Activated CD4-positive, alpha-beta T cell treated with anti-CD3 and anti-CD28 coated beads for 4 hours (primary cell): ENCODE measurements at places on chromosomes 13 and 19.

GRCh38 chr19:42442833-42443232, at the start of gene CXCL17:
Gene CXCL17 (minus strand): TSS chr19:42442946. CDS start chr19:42442832, 114 bp downstream.
- no peak for DNase-seq

DNA sequence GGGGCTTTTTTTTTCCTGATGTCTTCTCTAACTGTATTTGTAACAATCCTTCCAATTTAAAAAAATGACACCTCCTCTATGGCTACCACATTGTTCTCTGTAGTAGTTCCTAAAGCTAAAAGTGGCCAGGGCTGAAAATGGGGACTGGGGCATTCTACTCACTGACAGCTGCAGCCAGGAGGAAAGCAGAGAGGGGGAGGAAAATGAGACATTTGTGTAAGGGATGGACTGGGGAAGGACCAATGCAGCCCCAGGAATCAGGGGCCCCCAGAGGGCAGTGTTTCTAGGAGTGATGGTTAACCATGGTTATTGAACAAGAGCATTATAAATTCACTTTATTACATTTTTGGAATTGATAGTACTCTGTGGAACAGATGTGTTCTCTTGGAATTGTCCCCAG, 34.3 kb upstream of the C1QTNF9 start:
- no peak for DNase-seq

- no peak for DNase-seq
These were observed 83.2 kb downstream of the NBEA start for GRCh38 chr13:35025314-35025713.

DNA sequence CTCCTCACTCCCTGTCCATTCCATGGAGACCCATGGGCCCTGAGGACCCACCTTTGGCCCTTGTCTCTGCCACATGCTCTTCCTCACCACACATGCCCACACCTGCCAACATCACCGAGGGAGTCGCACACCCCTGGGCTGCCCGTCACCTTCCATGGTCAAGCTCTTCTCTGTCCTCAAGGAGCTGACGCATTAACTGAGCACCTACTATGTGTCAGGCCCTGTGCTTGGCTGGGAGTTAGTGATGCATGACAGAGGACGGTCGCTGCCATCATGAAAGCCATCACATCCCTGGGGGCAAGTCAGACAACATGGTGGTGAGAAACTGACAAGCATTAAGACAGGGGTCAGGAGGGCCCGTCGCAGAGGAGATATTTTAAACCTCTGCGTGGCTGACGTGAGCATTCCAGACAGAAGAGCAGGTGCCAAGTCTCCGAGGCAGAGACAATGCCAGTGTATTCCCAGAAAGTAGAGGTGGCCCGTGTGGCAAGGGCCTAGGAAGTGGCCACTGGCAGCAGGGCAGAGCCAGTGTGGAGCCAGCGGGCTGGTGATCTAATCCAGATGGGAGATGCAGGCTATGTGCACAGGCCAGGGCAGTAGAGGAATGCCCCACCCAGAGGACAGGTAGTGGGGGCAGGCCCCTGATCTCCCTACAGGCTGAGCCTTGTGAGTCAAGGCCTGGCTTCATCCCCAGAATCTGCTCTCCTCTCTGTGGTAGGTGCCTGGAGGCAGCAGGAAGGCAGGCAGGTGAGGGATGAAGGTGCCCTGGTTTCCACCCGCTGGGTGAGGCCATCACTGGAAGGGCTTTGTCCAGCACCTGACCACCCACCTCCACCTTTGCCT, 21.2 kb downstream of the ELAVL1 start:
- no peak for DNase-seq

- no peak for DNase-seq
These were observed 28.5 kb downstream of the FAAP24 start for GRCh38 chr19:33000510-33000909.

- no peak for DNase-seq
These were observed 111.4 kb upstream of the USP29 start for GRCh38 chr19:57008432-57008831.

DNA sequence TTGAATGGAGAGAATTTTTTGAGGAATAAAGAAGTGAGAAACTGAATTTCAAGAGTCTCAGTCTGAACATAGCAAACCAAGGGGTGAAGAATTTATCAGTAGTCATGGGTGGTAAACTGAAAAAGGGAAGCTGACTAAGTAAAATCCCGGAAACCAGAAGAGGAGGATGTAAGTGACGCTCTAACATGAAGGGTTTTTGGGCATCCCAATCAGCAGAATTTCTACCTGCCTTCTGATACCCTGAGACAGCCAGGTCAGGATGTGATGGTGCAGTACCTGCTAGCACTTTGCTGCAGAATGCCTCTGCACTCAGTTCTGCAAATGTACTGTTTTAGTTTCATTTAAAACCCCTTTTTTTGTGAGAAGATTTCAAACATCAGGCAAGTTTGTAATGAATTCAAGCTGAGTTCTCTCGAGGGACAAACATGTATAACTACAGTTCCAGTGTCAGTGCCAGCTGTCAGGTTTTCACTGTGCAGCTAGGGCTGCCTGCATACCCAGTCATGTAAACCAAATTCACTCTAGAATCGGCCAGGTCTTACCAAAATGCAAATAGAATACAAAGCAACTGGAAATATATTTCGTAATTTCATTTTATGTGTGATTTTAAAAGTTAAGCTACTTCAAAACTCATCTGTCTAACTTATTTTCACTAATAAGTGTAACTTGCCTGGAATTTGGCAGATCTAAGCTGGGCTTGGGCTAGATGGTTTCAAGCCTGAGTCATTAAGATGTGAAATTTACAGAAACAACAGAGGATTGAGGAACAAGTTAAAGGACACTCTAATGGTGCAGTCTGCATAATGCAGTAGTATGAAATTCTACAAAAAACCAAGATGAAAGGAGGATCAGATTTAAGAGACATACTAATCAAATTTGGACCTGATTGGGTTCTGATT, 13.8 kb downstream of the METTL21C start:
- DNase-seq, result no peak

GRCh38 chr13:44429311-44429710, 55.7 kb downstream of the SERP2 start:
- no peak for DNase-seq

DNA sequence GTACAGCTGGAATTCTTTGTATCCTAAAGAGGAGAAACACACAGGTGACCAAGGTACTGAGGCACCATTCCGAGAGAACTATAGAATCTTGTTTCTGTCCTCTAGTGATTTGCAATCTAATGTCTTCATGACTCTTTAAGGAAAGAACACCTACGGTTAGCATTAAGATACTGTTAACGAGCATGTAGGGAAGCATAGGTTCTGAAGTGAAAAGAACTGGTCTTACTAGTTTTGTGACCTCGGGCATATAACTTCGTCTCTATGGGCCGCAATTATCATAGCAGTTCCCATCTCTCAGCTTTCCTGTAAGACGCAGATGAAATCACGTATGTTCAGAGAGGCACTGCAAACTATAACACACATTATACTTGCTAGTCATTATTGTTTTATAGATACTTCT, 193.0 kb upstream of the NBEA start:
- no peak for DNase-seq

GRCh38 chr13:50629497-50629896, 214.0 kb downstream of the DLEU7 start:
- no peak for DNase-seq

DNA sequence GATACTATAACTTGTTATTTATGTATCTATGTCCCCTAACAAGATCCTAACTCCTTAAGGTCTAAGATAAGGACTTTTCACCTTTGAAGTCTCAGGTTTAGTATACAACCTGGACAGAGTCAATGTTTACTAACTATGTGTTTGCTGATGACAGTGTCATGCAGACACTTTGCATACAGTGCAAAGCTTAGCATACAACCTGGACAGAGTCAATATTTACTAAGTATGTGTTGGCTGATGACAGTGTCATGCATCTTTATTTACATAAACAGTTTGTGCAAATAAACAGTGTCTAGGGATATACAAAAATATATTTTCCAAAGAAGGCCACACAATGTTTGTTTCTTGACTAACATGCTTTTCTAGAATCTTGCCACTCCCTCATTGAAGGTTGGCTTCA, 34.7 kb downstream of the DCT start:
- no peak for DNase-seq

DNA sequence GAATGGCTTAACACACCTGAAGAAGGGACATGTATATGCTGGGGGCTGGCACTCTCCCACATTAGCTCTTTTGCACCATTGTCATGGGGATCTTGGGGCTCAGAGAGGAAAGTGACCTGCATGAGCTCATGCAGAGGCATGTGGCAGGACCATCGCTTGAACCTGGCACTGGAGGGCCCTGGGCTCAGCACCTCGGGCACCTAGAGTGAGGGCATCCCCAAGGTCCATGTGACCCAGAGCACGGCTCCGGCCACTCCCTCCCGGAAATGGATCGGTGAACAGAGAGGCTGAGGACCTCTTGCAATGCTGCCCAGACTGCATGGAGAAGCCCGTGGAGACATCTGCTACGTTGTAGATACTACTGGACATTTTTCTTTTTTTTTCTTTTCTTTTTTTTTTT, 38.6 kb upstream of the CCNE1 start:
- DNase-seq, result no peak

DNA sequence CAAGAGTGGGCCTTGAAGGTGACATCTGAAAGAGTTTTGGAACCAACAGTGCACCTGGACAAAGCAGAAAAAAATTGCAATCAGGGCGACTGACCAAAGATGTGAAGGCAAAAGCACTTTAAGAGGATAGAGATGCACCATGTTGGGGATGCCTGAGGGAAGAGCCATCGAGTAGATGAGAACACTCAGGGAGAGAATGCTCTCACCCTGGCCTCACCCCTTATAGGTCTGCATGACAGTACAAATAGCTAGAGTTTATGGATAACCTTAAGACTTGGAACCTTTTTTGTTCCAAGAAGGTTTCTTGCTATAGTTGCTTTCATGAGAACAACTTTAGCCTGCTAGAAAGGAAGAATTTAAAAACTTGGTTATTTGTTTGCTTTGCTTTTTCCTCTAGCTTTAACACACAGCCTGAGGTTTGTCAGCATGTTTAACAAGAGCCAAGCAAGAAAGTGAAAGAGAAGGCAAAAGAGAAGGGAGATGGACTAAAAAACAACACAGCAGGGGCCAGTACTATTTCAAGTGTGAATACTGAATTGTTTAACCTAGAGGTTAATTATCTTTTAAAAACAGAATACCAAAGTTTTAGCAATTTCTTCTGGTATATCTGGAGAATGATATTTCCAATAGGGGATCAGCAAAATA, 418.9 kb downstream of the DIAPH3 start:
- DNase-seq, result no peak

DNA sequence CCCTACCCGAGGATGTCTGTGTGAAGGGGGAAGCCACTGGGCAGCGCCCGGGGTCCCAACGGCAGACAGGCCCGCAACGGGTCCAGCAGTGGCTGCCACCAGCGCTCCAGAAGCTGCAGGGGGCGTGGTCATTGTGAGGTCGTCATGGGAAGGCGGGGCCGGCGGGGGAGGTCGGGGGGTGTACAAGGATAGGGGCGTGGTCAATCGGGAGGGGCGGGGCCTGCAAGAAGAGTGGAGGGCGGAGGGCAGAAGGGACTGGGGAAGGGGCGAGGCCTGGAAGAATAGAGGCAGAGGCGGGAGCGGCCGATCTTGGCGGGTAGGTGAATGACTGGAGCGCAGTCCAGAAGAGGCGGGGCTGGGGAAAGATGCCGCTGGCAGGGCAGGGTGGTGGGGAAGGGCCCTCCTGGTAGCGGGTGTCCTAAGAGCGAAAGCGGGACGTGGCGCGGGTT, 4.4 kb downstream of the FUZ start:
- DNase-seq, result peak; percentile 88

DNA sequence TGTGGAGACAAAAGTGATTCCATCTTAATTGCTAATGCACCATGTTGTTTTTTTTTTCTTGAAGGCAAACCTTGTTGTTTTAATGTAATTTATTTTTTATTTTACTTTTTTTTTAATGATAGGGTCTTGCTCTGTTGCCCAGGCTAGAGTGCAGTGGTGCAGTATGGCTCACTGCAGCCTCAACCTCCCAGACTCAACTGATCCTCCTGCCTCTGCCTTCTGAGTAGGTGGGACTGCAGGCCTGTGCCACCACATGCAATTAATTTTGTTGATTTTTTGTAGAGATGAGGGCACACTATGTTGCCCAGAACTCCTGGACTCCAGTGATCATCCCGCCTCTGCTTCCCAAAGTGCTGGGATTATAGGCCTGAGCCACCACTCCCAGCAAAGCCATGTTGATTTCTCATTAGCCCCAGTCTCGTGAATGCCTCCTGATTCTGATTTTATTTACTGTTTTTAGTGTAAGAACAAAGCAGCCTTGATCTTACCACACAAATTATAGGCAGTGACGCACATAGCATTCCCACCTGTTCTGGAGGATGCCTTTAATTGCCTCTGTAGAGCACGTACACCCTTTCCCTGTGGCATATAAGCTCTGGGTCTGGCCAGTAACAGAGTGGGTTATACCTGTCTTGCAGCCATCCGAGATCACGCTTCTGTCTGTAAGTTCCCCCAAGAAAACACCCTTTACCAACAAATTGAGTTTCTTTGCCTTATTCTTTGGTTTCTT, 150.4 kb downstream of the GGACT start:
- DNase-seq, result no peak

DNA sequence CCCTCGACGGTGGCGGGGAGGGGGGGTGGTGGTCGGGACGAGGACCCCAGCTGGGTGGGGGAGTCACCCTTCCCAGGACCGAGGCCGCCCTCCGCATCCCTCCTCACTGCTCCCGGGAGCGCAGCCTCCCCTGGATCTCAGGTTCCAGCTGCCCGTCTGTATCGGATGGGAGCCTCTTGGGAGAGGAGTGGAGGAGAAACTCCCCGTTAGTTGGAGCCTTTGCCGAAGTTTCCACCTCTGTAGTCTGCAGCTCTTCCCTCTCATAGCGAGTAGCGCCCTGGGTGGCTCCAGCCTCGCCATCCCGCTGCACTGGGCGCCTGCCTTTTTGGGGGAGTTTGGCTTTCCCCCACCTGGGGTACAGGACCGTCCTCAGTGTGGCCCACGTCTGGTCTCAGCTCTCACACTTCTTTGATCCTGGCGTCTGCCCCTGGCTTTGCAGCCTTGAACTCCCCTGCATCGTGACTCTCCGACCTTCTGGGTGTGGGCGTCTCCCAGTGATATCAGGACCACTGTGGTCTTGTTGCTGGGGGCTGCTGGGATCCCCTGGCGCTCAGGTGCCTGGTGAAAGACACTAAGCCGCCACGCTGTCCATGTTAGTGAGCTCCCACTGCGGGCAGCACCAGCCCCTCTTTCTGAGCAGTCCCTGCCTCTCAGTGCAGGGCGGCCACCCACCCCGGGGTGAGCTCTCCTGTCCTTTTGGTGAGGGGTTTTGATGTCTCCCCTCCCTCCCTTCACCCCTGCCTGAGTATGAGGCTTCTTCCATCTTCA, 1.1 kb downstream of the CNOT3 start:
- DNase-seq, result no peak

DNA sequence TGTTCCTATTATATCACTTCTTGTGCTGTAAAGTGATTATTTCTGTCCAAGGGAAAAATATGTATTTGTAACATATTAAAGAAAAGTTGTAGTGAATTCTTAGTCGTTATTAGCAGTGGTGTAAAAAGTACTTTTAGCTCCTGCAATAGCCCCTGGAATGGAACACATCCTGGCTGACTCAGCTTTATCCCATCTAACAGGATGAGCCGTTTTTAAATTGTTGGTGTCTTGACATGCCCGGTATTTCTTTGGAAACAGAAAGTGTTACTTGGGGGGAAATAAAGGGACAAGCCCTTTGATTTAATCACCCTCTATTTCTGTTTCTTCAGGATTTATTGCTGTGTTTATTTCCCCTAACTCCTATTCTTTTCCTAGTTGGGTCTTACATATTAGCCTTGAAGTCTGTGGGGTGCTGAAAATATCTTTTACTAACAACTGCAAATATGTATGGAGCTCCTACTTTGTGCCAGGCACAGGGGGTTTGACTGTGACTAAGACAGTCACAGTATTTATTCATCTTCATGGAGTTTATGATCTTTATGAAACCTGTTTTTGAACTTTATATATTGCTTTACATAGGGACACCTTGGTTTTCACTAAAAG, 17.9 kb downstream of the COG3 start:
- no peak for DNase-seq

- no peak for DNase-seq
These were observed 4.8 kb upstream of the IFI30 start for GRCh38 chr19:18168673-18169381.
